Adrenal gland (tissue), 19 donors: ENCODE measurements at places on chromosomes 3 and 15.

- no peak for DNase-seq
Measured at GRCh38 chr3:189237526-189237925, 65.8 kb downstream of the TPRG1 start.

- peak; percentile 27 for DNase-seq
Measured at GRCh38 chr3:172520301-172520831, 2.9 kb downstream of the TNFSF10 start.

- DNase-seq, result no peak
Measured at GRCh38 chr15:71951134-71951533, 140.8 kb downstream of the NR2E3 start.

- DNase-seq, result no peak
Measured at GRCh38 chr3:43959498-43960447, 269.0 kb downstream of the ABHD5 start.

DNA sequence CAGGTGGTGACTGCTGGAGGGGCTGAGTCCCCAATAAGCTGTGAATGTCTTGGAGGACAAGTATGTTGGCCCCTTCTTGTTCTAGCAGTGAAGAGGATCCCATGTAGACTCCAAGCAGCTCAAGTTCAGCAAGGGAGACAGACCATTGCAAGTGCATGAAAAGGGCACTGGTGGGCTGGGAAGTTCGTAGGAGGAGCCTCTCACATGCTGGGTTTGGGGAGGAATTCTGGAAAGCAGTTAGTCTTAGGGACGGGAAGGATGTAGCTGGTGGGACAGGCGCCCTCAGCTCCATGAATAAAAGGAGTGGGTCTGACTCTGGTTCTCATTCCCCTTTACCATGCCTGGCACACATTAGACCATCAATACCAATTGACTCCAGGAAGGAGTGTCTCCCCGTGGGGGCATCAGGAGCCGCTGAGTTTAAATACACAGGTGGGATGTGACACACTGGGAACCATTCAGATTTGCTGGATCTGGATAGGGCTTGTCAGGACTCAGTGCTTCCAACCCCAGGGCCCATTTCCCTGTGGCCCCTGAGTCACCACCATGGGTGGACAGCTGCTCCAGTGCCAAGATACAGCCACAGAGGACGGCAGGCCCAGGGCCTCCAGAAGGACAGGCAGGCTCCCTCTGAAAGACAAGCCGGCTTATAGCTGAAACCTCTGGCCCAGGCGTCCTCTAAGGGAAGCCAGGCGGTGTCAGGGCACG is 552 bp upstream of the XYLB start:
- no peak for DNase-seq

DNA sequence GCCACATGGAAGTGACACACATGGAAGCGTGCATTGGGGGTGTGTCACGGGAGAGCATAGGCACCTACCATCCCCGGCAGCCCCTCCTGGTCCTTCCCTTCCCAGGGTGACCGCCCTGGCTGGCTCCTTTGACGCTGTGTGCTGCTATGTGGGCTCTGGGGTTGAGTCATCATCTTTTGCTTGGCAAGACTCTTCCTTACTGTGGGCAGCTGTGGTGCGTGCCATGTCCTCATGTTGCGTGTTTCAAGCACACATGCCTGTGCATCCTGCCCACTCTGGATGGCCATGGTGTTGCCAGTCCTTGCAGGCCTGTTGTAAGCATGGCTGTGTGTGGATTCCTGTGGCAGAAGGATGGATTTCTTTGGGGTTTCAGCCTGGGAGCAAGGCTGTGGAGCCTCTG is 14.0 kb downstream of the PLXNA1 start:
- no peak for DNase-seq

DNA sequence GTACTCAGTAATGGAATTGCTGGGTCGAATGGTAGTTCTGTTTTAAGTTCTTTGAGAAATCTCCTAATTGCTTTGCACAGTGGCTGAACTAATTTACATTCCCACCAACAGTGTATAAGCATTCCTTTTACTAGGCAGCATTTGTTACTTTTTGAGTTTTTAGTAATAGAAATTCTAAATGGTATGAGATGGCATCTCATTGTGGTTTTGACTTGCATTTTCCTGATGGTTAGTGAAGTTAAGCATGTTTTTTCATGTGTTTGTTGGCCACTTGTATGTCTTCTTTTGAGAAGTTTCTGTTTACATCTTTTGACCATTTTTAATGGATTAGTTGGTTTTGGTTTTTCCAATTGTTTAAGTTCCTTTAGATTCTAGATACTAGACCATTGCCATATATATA is 28.4 kb downstream of the TP63 start:
- no peak for DNase-seq
